ENCODE measurements at places on chromosomes 2 and 18.

DNA sequence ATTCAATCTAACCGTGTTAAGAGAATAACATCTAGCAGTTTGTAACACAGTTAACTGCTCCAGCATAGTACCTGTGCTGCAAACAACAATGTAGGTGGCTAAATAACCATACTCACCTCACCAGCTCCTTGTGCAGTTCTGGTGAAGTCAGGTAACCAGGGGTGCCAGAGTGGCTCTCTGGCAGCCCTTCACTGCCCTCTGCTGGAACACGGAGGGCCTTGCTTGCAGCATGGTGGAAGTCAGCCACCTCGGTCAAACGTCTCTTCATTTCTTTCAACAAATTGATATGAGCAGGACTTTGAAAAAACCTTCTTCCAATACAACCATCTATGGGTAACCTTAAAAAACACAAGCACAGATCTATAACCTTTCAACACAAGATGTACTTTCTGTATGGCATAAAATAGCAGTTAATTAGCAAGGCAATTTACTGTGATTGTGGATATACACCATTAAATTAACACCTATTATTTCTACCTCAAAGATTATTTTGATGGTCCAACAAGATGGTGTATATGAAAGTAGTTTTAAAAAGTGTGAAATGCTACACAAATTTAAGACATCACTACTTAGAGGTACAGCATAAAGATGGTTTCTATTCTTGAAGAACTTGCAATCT, 56.6 kb downstream of the EPG5 start:
- DNase-seq, result peak; percentile 45

- no peak for DNase-seq
These were observed 26.8 kb downstream of the FAM110C start for GRCh38 chr2:19505-19904.

DNA sequence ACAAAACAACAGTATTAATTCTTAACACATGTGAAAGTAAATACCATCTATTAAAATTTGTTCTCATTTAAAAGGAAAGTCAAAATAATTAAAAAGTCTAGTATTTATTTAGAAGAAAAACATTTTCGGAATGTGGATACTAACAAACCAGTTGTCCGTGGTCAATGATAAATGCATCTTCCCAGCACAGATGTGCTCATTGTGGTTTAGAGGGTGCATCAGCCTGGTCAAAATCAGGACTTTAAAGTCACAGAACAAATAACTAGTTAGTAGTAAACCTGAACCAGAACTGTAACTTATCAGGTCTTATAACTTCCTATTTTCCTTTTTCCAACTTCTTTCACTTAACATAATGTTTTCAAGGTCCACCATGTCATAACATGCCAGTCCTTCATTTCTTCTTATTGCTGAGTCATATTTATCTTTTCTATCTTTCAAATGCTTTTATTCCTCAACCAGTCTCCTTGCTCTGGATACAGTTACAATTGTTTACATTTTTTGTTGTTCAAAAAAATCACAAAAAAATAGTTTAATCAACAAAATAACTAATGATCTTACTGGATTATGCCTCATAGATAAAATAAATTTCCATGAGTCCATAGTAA, 55.8 kb downstream of the ID2 start:
- no peak for DNase-seq

DNA sequence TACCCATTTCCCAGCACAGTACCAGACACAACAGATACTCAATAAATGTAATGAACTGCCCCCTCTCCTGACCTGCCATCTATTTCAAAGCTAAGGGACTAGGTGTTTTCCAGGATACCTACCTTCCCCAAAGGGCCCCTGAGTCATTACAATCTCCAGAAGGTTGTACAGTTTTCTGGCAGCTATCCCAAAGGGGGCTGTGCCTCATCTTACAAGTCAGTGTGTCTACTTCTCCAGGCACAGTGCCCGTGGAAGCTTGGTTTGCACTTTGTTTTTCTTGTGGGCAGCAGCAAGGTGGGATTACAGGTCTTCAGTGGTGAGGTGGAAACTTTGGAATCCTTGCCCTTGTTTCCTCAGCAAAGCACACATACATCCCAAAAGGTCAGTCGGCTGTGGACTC, 62.8 kb upstream of the CYP26B1 start:
- DNase-seq, result no peak

DNA sequence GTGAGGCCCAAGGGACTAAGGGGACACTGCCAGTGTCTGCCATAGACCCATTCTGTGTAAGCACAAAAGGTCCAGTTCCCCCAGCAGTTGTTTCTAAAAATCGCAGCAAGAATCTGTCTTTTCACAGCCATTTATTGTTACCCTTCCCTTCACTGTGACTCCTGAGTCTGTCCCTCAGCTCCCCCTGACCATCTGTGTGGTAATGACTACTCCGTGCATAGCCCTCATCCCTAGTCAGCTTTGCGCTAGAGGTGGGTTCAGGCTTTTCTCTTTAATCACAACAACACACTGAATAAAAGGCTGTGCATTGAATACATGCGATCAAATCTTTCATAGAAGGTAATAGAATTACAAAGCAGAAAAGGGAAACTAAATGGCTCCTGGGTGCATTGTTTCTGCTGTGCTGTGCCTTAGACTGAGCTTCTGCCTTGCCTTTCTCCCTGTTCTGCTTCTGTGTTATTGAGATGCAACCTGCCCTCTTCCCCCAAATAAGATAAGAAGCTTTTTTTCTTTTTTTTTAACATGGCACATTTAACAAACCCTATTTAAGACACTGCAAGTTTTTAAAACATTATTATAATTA, 836.0 kb upstream of the CDH2 start:
- DNase-seq, result no peak

- DNase-seq, result no peak
These were observed 12.8 kb upstream of the NEU4 start for GRCh38 chr2:241796209-241796608.

DNA sequence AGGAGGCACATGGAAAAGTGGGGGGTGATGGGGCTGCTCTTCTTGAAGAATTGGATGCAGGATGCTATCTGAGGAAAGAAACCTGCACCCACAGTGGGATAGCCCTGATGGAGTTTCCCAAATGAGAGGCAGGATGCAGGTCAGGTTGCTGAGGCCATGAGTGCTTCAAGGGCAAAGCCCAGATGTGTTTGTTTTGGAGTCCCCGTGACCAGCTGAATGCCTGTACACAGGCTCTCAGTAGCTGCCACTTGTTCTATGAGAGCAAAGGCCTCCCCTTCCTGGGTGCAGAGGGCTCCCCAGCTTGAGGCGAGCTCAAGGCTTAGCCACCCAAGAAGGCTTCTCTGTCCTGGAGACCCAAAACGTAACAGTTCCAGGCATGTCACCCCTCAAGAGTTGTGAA, 192.7 kb downstream of the SEPTIN10 start:
- no peak for DNase-seq

DNA sequence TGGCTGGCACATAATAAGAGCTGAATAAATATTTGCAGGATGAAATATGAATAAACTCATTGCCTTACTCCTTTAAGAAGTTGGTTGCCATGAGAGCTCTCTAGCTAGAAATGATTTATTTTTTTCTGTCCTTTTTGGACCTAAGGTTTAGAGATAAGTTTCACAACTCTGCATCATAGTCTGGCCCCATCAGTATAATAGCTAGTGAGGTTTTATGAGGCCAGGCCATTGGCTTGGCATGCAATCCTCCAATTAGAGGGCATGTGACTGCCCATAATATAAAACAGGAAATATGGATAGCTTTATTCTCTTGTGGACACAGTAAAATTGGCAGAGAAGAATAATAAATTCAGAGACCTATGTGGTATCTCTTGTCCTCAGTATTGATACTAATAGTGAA, 26.2 kb upstream of the INSIG2 start:
- DNase-seq, result no peak

GRCh38 chr2:242038928-242039341, 169.4 kb downstream of the RTP5 start:
- no peak for DNase-seq

- DNase-seq, result no peak
These were observed 24.0 kb downstream of the ZNF385B start for GRCh38 chr2:179837408-179837807.

DNA sequence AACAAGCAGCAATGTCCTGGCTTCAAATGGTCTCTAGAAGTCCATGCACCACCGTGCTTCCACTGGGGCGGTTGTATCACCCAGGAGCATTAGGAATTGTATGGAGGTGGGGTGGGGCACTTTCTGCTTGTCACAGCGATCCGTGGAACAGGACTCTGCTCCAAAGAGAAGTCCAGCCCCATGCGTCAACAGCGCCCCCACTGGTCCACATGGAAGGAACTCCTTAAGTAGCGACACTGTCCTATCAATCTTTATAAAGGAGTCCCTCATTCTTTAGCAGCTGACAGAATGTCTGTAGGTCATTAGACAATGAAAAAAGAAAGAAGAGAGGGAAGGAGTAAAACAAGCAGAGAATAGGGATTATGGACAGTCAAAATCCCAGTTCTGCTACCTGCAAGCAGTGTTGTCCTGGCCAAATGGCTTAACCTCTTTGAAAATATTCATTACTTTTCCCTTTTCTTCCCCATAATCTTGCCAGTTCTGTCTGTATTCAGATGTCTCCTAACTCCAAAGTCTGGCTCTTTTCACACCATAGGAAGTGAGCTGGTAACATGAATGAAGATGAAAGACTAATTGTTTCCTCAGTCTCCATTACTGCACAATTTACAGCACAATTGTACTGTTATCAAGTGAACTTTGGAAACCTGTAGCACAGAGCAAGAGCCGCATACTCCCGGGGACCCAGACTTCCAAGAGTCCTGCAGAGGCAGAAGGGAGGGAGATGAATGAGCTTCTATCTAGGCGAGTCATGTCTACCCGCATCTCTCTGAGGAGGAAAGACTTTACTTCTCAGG, 9.9 kb downstream of the NFE2L2 start:
- no peak for DNase-seq

- no peak for DNase-seq
These were observed 58.3 kb downstream of the EML4 start for GRCh38 chr2:42227491-42227890.

DNA sequence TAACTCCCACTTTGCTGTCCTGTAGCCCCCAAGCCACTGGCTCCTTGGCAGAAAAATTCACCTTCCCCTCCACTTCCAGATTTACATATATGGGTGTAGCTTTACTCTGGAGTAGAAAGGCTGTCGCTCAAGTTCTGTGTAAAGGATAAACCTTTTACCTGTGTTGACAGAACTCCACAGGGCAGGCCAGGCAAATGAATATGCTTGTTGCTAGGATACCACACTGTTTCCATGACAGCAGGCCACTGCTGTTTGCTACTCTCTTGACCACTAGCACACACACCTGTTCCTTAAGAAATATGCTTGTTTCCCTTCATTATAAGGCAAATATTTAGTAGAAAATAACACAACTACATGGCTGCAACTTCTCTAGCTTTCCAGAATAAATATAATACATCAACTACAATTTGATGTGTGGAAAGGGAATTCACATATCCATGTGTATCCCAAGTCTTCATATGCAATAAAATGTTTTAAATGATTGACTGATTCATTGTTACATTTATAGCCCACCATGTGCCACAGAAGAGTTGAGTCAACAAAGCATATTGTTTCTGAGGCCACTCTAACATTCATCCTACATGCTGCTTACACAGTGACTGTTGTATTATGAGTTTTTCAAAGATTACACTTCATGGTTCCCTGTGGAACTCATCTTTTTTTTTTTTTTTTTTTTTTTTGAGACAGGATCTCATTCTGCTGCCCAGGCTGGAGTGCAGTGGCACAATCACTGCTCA, 56.2 kb upstream of the ROCK1 start:
- DNase-seq, result no peak

DNA sequence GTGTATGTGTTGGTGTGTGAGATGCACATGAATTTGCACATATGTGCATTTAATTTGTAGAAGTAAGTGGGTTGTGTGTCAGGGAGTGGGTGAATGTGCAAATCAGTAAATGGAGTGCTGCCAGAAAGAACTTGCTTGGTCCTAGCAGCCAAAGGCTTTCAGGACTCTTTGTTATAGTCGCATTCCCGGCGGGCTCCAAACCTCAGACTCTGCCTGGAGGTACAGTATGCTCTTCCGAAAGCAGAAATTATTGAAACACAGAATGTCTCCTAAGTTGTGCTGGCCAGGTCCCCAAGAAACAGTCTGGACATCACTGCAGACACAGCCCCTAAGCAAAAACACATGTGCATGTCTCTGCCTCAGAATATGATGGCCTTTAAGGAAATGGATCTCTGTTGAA, 232.4 kb downstream of the INSIG2 start:
- no peak for DNase-seq

GRCh38 chr18:32668956-32669355, 103.9 kb downstream of the KLHL14 start:
- DNase-seq, result no peak

DNA sequence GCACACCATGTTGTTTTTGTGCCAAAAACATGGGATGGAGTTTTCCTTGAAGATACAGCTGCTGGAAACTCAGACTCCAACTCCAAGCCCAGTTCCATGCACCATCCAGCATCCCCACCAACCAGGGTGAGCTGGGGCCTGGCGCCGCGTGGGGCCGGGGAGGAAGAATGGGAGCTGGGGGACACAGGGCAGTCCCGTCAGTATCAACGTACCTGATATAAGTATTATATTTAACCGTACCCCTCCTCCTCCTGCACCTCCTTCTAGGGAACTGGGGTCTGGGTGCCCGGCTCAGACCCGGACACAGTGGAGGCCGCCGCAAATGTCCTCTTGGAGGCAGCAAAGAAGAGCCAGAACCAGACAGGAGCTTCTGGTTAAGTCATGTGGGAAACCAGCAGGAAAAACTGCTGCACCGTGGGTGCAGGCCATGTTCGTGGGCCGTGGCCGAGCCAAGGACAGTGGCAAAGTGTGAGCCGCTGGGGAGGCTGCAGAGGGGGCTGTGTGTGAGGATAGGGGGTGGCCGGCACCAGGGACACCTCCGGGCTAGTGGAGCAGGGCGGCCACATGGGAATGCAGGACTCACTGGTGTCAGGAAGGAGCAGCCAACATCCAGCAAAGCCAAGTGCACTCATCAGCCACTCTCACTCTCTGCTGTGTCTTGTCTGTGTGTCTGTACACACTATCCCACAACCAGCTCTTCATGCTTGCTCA, 112.6 kb downstream of the TMEM18 start:
- no peak for DNase-seq

GRCh38 chr18:61955644-61956043, 62.8 kb upstream of the RNF152 start:
- DNase-seq, result no peak

GRCh38 chr18:38244480-38244879, 678.9 kb upstream of the CELF4 start:
- no peak for DNase-seq

GRCh38 chr2:109533823-109534222, 79.9 kb downstream of the SEPTIN10 start:
- DNase-seq, result no peak

DNA sequence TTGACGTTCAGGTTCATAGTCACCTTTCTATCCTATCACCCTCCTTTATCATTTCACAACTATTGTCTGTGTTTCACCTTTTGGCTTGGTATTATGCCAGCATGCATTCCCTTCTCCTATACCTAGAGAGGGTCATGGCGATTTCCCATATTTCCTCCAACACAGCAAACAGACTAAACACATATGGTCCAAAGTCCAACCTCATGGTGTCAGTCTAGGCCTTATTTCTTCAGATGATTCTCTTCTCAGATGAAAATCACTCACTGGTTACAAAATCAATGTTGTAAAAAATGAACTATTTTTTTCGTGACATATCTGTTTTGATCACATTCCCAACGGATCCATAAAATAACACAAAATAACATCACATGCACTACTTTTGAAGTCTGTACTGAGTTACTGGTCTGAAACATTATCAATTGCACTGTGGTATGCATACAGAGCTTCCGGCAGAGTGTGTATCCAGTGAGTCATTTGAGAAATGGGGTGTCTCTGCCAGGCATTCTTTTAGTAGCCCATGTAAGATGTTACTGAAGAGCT, 204.8 kb upstream of the GALNT5 start:
- DNase-seq, result no peak
